ENCODE measurements at places on chromosomes 6 and 20.
A peak's percentile ranks its signal among the peaks of the same experiment; 100 is the strongest.

DNA sequence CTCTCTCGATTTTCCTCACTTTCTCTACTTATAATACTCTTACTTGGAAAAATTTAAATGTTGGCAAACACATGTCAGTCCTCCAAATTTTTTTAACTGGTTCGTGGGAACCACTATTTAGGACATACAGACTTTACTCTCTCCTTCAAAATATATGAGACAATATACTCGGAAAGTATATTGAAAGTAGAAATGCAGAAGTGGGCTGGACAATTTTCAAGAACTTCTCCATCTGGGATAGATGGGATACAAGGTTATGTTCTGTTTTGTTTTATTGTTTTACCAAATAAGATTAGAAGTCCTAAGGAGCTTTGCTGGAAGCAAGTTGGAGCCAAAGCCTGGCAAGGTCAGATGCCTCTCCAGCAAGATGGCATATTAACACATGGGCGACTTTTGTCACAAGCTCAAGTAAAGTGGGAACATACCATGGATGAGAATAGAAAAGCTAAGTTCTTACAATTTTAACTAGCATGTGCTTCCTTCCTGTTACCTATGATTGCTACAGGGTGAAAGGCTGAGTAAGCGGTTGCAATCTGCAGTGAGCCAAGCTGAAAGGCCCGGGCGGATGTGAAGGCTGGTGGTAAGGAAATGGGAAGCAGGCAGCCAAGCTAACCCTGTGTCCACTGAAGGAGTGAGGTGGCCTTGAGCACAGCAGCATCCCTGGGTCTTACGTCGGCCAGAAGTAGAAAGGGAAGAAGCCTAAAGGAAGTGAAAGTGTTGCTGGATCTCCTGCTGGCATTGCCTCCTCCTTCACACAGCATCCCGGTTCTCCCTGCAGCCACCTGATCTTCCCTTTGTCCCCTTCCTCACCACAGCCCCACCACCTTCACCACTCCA, 7.1 kb downstream of the MAP3K5 start:
- DNase-seq: no peak

- DNase-seq: no peak
These were observed 114.7 kb upstream of the BACH2 start for GRCh38 chr6:90411292-90411781.

DNA sequence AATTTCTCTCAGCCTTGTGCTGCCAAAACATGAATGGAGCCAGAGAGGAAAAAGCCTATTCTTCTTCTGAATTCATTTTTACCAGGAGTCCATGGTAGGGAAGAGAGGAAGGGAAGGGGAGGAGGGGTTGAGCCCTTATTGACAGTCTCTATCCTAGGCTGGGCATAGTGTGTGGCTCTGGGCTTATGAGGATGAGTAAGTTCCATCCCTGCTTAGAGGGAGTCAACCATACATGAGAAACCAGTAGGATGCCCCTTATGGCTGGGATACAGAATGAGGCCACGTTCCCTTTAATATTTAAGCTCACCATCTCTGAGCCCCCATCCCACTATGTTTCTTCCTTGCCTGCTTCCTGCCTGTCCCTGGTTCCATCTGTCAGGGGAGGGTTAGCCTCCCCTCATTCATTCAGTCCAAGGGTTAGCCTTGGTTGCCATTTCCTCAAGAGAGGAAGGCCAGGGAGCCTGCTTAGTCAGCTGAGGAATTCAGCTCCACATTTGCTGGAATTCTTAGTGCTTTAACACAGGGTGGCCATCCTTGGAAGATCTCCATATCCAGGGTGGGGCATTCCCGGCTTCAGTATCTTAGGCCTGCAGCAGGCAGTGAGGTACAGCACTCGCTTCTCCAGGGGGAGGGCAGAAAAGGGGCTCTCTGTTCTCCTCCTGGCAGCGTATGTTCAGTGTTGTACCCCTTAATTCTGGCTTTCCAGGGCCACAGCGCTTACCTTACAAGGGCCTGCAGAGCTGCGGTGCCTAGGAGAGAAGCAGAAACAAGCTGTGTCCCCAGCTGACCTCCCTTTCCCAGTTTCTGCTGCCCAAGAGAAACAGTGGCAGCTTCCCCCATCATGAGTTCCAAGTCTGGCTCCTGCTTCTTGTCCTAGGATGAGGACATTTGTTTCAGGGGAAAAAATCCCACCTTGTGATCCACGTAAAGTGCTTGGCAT, 12.5 kb downstream of the SIRT5 start:
- DNase-seq: no peak

DNA sequence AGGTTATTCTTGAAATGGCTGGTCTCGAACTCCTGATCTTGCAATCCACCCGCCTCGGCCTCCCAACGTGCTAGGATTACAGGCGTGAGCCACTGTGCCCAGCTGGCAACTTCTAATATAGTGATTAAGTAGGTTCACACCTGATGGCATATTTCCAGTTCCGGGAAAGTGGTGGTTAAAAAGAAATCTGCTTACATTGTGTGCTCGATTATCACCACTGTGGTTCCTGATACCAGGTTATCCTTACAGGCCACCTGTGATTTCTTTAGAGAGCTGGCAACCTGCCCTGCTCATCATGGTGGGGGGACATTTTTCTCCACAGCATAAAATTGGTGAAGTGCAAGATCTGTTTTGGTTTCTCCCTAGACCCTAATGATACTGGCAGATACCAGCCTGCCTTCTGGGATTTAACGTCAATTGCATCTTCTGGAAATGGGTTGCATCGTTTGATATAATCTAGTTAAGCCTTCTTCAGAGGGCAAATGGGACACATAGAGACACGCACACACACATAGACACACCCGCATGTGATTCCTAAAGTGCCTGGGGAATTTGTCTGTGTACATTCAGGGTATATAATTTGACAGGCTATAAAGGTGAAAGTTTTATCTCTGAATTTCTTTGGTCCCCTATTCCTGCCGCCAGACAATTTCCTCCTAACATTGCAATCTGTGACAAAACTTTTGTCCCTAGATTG, 49.7 kb upstream of the CITED2 start:
- no peak for DNase-seq

- DNase-seq: no peak
These were observed 186.9 kb upstream of the ECI2 start for GRCh38 chr6:4322134-4322845.

- no peak for DNase-seq
These were observed 47.6 kb downstream of the PPP1R3G start for GRCh38 chr6:5132731-5133130.

DNA sequence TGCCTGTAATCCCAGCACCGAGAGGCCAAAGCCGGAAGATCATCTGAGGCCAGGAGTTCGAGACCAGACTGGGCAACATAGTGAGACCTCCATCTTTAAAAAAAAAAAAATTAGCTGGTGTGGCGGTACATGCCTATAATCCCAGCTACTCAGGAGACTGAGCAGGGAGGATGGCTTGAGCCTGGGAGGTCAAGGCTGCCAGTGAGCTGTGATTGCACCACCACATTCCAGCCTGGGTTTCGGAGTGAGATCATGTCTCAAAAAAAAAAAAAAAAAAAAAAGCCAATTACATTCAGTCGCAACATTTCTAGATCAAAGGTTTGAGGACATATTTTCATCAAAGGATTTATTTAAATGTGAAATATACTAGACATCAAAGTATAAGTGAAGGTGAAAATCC, 32.0 kb upstream of the EDN1 start:
- DNase-seq: no peak

DNA sequence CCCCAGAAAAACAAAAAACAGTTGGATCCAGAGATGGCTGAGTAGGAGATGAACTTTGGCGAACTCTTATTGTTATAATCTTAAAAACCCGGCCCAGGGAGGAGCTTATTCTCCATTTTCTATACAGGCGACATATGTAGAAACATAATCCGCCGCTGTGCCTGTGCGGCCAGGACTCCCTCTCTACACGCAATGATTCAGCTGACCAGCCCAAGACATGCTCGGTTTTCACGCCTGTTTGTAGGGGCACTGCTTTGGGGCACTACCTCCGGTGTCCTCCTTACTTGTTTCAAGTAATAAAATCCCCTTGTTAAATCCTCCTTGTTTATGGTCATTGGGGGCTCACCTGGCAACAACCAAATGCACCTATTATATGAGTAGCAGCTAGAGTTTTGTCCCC, 89.9 kb downstream of the SEL1L2 start:
- no peak for DNase-seq

- no peak for DNase-seq
These were observed 85.1 kb upstream of the ESR1 start for GRCh38 chr6:151722342-151722741.

DNA sequence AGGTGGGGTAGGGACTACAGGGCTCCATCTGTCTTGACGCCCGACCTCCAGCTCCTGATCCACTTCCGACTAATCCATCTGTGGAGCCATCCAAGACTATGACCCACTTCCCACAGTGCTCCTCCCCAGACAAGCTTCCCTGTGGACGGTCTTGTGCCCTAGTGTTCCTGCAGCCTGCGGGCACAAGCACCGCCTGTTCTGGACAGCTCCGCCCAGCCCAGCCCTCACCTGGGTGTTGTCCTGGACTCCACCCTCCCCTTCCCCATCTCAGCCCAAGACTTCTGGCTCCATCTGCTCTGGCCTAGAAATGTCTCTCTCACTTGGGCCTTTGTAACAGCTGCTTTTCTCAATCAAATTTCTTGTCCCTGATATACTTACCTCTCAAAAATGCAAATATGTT, 102.0 kb downstream of the MAFB start:
- DNase-seq: peak; percentile 30

- no peak for DNase-seq
These were observed 9.2 kb upstream of the KIAA1755 start for GRCh38 chr20:38269715-38270114.

DNA sequence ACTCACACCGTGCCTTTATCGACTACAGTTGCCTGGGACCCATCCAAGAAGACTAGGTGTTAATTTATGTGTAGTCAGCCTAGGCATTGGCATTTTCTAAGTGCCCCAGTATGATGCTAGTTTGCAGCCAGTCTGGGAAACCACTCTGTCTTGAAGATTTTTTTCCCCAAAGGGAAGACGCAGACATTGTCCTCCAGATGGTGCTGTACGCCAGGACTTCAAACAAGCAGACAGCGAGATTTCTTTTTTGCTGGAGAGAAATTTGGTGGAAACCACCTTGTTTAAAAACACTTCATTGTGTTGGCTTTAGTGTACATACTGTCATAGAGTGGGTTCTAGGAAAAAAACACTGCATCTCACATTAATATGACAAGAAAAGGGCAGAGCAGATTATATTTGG, 30.0 kb downstream of the ALDH5A1 start:
- peak; percentile 79 for DNase-seq

DNA sequence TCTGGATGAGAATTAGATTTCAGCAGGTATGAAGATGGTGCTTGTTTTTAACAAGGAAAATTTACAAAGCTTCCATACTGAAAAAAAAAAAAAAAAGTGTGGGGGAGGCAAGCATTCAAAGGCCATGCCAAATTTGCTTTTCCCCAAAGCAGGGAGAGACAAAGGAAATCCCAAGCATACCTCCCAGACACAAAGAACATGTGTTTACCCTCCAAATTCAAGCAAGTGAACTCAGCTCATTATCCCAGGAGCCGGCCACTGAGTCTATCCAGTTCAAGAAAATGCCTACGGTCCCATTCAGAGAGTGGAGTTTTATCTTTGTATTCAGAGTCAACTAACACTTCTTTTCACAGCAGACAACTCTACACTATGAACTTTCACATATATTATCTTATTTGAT, 102.7 kb upstream of the ID4 start:
- DNase-seq: no peak

DNA sequence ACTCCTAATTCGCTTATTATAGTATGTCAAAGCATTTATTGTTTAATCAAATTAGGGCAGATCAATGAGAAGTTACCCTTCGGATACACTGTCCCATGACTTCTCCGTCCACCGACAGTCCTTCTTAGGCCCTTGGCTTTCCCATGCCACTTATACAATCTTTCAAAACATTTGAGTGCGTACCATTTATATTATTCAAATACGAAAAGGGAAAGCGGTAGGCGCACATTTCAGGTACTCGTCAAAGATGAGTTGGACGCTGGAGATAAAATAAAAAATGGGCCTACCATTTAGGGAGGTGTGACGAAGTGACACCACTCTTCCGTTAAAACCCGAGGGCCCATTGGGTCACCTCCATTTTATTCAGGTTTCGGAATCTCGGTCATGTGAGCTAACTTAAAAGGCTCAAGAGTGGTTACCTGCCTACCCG, 542 bp upstream of the AFG1L start:
- DNase-seq: no peak

- DNase-seq: no peak
These were observed 144.7 kb downstream of the QRSL1 start for GRCh38 chr6:106773996-106774629.

DNA sequence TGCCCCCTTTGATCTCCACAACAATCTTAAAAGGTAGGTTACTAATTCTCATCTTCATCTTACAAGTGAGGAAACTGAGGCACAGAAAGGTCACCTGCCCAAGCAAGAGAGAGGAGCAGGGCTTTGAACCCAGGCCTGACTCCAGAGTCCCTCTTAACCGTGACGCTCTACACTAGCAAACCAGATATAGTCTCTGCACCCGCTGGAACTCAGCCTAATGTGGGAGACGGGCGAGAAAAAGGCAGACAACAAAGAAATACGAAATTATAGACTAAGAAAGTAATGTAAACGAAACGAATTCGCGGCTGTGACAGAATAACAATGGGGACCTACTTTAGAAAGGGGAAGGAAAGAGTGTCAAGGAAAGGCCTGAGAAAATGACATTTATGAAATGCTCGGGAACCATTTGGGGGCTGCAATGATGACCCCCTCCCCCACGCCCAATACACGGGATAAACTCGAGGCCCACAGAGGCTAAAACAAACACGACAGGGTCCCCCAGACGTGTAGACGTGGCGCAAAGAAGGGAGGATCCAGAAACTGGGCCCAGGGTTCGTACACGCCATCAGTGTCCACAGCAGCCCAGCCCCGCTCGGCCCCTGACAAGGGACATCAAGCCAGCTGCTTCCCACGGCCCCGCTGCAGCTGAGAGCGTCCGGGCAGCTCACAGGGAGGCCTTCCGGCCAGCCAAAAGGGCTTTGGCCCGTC, 637 bp downstream of the TRPC4AP start:
- DNase-seq: peak; percentile 16

DNA sequence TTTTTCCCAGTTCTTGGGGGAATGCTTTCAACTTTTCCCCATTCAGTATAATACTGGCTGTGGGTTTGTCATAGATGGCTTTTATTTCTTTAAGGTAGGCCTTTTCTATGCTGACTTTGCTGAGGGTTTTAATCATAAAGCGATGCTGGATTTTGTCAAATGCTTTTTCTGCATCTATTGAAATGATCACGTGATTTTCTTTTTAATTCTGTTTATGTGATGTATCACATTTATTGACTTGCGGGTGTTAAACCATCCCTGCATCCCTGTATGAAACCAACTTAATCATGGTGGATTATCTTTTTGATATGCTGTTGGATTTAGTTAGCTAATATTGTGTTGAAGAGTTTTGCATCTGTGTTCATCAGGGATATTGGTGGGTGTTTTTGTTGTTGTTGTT, 65.6 kb downstream of the ERMARD start:
- DNase-seq: no peak
